ENCODE measurements at places on chromosomes 7 and 10.
A peak's percentile ranks its signal among the peaks of the same experiment; 100 is the strongest.

GRCh38 chr7:105806592-105807447 lies 69.6 kb downstream of the ATXN7L1 start:
- DNase-seq: peak; percentile 56

- DNase-seq: no peak
Observed at GRCh38 chr7:36019980-36020379, 133.1 kb upstream of the EEPD1 start.

DNA sequence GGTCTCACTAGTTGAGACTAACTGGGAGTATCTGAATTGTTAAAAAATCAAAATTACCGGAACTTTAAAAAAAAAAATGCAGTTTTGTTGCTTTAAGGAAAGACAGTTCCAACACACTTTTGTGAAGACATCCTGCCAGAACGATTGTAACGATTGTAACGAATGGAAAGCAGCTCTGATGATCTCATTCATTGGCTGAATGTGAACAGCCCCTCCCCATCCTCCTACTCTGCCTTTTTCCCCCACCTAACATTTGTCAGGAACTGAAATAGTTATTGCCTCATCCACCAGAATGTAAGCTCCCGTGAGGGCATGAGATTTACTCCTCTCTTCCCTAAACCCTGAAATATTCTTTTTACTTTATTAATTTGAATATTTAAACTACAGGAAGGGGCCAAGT lies 23.1 kb upstream of the ZC3HAV1L start:
- DNase-seq: no peak

GRCh38 chr7:95736635-95737034 lies 35.7 kb upstream of the DYNC1I1 start:
- DNase-seq: no peak

DNA sequence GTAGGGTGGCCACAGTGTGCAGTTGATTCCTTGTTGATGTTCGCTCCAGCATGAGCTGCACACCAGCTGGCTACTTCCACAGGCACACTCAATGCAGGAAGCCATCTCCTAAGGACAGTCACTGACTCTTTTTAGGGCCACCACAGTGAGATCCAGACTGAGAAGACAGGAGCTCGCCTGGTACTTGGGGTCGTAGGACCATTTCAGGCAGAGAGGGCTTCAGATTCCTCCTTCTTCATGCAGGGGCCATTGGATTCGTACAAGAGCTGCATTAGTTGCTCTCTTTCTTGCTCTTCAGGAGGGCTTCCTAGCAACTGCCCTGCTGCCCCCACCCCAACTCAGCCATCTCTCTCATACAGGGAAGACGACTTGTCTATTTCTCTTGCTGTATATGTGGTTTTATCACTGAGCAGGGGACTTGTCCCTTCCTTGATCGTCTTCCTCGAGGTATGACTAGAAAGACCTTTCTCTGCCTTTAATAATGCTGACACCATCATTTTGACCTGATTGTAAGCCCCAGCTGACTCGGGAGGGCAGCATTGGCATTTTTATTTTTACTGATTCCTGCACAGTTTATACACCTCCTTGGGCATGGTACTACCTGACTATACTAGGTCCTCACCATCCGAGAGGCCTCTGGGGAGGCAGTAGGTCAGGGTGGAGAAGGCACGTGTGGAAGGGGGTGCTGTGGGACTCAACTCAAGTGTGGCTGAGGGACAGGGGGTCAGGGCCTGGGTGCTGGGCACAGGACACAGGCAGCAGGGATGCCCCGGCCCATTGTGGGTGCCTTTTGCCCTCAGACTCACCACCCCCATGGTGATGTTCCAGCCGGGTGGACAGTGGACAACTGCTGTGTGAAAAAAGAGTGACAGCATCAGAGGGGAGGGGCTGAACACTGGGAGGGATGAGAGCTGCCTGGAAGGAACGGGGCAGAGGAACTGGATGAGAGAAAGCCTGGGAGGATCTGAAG lies 136.7 kb upstream of the ZNF746 start:
- DNase-seq: no peak

- no peak for DNase-seq
Observed at GRCh38 chr10:26157734-26158133, 58.8 kb upstream of the GAD2 start.

DNA sequence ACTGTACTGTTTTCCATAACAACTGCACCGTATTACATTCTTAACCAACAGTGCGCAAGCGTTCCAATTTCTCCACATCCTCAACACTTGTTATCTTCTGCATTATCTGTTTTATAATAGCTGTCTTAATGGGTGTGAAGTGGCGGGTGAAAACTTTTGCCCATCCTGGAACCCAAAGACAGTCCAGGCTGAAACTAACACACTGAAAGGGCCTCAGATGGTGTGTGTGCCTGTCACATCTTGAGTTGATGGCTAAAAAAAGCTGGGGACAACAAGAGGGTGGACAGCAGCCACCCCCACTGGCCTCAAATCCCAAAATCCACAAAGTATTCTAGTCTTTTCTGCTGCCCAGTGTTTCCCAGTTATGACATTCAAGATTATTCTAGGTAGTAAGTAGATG lies 19.4 kb downstream of the OPALIN start:
- DNase-seq: no peak

DNA sequence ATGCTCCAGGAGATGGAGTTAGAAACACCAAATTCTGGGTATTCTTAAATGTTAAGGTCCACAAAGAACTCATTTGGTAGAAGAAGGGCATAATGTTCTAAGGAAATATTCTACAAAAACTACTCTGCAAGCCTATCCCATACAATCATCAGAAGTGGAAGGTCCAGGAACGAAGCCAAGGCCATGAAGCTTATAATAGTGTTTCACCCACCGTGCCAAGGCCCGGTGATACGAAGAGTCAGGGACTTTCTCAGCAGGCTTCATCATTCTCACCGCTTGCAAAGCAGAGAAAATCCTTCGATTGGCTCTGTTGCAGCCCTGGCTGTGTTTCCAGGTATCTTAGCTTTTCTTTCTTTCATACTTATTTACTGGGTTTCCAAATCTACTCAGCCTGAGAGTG lies 351.9 kb upstream of the CELF2 start:
- no peak for DNase-seq

GRCh38 chr7:43906331-43907010 lies at the start of gene URGCP:
TSS of gene URGCP (minus strand) at chr7:43906596. CDS start at chr7:43906575, 21 bp downstream.
- peak; percentile 52 for DNase-seq

GRCh38 chr10:60423920-60424319 lies 34.2 kb upstream of the ANK3 start:
- no peak for DNase-seq

DNA sequence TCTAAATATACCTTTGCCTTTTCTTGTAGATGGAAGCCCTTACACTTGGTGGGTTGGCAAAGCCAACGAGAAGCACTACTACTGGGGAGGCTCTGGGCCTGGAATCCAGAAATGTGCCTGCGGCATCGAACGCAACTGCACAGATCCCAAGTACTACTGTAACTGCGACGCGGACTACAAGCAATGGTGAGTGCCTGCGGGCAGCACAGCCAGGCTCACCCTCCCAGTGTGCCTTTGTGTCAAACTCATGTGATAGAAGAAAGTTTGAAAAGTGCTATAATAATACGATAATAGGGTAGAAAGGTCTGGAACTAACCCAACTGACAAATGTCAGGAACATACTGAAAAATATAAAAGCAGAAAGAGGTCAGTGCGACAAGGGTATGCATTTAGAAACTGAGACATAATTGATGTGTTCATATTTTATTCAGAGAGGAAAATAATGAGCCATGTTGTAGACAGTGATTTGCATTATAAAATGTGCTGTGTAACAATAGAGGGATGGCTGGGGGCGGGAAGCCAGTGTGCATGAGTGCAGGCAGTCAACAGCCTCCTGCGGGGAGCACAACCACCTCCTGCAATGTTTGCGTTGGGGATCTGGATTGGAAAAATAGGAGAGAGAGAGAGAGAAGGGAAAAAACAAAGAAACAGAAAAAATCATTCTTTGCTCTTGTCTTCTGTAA lies 686.9 kb upstream of the C7orf33 start:
- DNase-seq: no peak

DNA sequence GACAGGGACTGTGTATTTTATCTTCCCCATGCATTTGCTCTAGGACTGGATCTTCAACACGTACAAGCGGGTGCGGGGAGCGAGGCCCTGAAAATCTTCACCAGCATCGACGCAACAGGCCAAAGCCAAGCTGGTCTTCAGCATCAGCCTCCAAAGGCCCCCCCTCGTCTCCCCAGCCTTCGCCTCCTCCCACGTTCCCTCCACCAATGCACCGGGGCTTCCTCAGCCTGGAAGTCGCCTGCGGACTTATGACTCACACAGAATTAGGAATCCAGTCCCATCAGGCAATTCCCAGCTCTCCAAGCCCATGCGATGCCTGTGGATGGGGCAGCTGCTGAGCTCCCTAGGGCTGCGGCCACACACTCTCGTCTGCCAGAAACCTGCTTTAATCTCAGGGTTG lies 36.3 kb upstream of the RNF32 start:
- DNase-seq: no peak

- no peak for DNase-seq
Observed at GRCh38 chr10:86335831-86336230, 30.8 kb downstream of the GRID1 start.

GRCh38 chr10:21502348-21502740 lies 23.1 kb downstream of the SKIDA1 start:
- no peak for DNase-seq

- no peak for DNase-seq
Observed at GRCh38 chr7:139683137-139683921, 94.5 kb downstream of the HIPK2 start.

DNA sequence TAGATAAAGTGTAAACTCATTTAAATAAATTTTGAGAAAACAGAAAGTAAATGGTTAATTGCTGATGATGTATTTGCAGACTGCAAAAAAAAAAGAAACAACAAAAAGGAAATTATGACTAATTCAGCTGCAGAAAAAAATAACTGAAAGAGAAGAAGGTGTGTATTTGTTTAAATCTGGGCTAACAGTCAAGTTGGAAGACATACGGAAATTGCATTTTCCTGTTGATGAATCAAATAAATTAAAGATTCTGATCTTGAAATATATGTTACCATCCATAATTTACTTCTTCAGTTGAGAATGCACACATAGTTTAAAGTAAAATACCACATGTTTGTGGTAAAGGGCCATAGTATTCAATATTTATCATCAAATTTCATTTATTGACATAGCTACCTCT lies 19.3 kb upstream of the ING3 start:
- no peak for DNase-seq

DNA sequence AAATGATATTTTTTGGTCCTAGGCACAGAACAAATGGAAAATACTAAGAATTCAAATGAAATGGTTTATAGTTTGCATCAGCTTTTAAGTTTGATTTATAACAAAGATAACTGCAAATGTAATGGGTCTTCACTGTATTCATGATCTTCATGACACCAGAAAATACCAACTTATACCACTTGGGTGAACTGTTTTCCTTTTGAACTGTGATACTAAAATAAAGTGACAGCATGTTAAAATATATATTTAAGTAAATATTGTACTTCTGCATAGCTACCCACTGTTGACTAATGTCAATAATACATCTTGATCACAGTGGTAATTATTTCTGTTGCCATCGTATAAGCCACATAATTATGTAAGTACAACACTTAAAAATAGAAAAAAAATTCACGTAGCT lies 442.0 kb upstream of the ANKRD30A start:
- DNase-seq: no peak

- no peak for DNase-seq
Observed at GRCh38 chr7:27148031-27148755, 619 bp upstream of the HOXA6 start.

- DNase-seq: no peak
Observed at GRCh38 chr10:97199152-97199551, 13.4 kb upstream of the SLIT1 start.

- DNase-seq: no peak
Observed at GRCh38 chr10:59903871-59904270, 2.5 kb downstream of the CCDC6 start.

DNA sequence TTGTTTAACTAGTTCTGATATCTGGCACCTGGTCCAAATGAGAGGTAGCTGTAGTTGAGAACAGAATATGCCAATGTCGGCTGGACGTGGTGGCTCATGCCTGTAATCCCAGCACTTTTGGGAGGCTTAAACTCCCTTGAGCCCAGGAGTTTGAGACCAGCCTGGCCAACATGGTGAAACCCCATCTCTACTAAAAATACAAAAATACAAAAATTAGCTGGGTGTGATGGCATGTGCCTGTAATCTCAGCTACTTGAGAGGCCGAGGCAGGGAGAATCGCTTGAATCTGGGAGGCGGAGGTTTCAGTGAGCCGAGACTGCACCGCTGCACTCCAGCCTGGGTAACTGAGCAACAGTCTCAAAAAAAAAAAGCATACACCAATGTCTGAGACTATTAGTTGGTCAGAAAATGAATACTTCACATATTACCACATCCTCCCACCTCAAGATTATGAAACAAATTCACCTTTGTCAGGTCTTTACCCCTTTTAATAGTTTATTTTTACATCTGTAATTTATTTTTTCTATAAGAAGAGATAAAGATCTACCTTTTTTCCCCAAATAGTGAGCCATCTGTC lies 38.8 kb downstream of the EPC1 start:
- DNase-seq: peak; percentile 28

DNA sequence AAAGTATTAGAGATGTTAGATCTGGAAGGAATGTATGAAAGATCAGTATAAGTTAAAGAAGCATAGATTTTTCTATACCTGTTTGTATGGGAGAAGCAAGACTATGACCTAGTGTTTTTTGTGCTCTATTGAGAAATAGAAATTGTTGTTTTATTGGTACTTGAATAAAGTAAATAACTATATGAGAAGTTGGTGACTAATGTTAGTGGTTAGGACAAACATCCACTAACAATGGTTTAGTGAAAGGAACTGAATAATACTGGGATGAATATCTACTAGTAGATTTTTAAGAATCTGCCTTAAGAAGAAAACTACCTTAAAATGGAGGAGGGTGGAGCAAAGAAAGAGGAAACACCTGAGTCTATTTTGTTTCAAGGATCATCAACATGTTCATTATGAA lies 521.1 kb upstream of the POT1 start:
- DNase-seq: no peak

DNA sequence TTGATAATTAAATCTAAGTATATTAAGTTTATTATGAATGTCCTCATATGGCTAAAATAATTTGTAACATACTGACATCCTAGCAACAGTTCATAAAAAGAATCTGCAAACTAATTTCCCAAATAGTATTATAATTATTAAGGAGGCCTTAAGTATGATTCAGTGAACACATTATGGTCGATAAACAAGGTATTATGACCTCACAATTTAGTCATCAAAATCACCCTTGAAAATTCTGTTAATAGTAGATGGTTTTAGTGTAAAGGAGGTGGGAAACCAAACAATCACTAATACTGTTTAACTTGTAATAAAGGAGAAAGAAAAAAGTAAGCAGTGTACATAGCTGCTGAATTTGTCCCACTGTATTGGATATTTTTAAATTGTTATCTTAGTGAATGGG lies 2.1 kb downstream of the ETV1 start:
- no peak for DNase-seq

GRCh38 chr7:36287371-36288241 lies 102.1 kb upstream of the ANLN start:
- DNase-seq: peak; percentile 59

GRCh38 chr10:122565766-122566206 lies 5.2 kb downstream of the DMBT1 start:
- DNase-seq: peak; percentile 72

Measured in CD4-positive, alpha-beta T cell treated with Interleukin-21 for 1 hour (primary cell).